Activated CD8-positive, alpha-beta T cell treated with anti-CD3 and anti-CD28 coated beads for 36 hours (primary cell): ENCODE measurements at places on chromosomes 13 and 19. TPM values are rescaled to one million over a fixed set of nuclear protein-coding genes. Genes with fewer than 3 reads are reported as not detected.

DNA sequence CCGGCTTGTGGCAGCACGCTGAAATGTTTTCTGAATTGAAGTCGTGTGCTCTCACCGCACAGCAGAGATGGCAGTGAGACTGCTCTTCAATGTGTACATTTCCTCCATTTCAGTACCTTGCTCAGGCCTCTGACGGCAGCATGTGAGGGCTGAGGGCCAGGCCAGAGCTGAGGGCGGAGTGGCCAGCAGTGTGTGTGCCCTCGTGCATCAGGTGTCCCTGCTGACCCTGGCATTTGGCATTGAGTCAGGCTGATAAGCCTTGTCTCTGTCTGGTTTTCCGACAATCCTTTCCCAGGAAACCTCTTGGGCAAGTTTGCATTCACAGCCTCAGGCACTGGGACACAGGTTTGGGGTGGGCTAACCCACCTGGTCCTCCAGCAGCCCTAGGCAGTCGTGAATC is 62.3 kb downstream of the EFNB2 start:
- DNase-seq = no peak

Gene PLEKHG2
- total RNA-seq = 42.8 TPM

- DNase-seq = no peak
Measured at GRCh38 chr13:51885651-51886050, 23.9 kb downstream of the CCDC70 start.

DNA sequence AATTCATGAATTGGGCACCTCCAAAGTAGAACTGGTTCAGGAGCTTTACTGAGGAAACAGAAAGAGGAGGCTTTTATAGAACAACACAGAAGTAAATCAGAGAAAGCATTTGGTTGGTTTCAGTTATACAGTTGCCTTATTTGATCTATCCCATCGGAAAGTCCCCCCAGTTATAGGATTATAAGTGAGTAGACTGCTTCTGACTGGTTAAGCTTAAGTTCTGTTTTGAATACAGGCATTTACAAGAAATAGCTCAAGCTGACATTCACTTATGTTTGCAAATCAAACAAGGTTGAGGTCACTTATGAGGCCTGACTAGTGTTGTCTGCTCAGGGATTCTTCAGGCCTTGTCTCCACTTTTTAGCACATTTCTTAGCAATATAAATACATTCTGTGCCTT is 857.4 kb downstream of the EFNB2 start:
- no peak for DNase-seq

Gene OR4F17
- not detected for total RNA-seq

Gene ZNF526
- 12.3 TPM for total RNA-seq

- peak; percentile 49 for DNase-seq
Measured at GRCh38 chr19:48635966-48636858, 967 bp downstream of the DBP start.

- DNase-seq = no peak
Measured at GRCh38 chr13:21320642-21321034, 138.5 kb downstream of the ZDHHC20 start.

- DNase-seq = no peak
Measured at GRCh38 chr13:26820871-26821270, 60.3 kb upstream of the GPR12 start.

DNA sequence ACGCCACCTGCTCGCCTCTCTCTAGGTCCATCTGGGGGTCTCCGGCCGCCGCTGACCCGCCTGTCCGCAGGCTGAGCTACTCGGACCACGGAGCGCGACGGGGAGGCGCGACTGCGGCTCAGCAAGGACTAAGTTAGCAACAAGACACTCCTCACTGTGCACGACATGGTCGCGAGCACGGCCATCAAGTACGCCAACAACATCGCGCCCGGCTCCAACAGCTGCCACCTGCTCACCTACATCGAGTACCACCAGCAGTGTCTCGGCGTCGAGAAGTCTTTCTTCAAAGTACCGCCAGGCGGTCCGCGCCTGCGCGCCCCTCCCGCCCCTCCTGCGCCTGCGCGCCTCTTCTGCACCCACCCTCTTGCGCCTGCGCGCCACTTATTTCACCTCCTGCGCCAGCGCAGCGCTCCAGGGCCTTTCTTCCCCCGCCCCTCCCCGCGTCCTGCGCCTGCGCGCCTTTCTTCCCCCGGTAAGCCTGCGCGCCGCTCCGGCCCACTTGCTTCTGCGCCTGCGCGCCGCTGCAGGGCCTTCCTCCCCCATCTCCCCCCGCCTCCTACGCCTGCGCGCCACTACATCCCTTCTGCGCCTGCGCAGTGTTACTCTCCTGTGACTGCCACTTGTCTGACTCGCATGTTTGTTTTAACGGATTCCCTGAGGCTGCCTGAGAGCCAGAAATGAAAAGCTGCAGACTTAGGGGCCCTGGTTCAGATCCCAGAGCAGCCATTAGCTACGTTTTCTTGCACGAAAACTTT is 64.0 kb downstream of the ACSBG2 start:
- DNase-seq = peak; percentile 99

DNA sequence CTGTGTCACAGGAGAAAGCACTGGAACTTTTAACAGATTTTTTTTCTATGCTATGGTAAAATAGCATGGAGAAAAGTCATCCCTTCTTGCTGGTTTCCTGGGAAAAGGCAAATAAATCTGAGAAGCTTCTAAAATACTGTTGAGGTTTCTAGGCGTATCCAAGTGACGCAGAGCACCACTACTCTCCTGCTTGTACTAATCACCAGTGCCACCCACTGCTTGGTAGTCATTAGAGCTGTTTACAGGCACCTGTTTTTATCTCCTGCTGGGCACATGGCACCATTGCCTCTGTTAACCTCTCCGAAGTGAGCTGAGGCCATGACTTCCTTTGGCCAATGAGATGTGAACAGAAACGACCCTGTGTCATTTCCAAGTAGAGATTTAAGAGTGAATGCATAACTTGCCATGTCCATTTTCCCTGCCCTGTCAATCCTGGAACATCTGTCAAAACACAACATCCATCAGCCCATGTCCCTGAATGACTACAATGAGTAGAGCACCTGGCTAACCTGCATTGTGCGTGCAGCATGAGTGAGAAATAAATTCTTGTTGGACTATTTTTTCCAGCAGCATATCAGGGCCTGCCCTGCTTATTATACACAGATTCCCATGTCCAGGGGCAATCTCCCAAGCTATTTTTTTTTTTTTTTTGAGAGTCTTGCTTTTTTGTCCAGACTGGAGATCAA is 17.3 kb upstream of the OXGR1 start:
- DNase-seq = no peak

GRCh38 chr19:40356681-40357595 is 8.4 kb downstream of the PLD3 start:
- DNase-seq = no peak

DNA sequence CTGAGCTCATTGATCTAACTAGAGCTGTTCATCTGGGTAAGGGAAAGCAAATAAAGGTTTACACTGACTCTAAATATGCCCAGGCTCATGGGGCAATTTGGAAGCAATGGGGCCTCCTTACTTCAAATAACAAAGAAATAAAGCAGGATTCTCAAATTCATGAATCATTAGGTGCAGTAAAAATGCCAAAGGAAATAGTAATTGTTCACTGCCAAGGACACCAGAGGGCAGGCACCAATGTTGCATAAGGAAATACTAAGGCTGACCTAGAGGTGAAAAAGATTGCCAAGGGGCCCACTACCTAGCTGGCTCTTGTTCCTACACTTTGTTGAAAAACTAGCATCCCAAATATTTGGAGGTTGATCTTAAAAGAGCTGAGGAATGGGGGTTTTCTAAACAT is 1686.7 kb upstream of the MIR17HG start:
- no peak for DNase-seq

- no peak for DNase-seq
Measured at GRCh38 chr19:37583340-37583739, 11.3 kb downstream of the ZNF571 start.

Gene OR10H1
- total RNA-seq = not detected

Gene RAB20
- total RNA-seq = 11.1 TPM

GRCh38 chr13:59413126-59413525 is 750.6 kb downstream of the DIAPH3 start:
- DNase-seq = no peak

DNA sequence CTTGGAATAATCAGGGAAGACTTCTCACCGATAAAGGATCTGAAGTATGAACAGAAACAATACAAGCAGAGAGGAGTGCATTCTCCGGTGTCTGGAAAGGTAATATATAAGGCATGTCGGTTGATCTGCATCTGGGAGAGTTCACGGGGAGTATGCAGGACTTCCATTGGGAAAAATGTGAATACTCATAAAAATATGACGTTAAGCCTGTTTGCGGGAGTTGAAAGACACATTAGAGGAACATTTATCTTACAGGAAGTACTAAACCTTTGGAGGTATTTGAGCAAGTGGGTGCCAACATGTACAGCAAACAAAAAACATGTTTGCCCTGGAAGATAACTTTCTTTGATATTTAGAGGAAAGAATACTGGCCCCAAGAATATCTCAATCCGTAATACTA is 286.8 kb downstream of the SLITRK6 start:
- DNase-seq = no peak

- no peak for DNase-seq
Measured at GRCh38 chr19:35751839-35752745, 3.7 kb downstream of the LIN37 start.

Gene SHC2
- 0.45 TPM for total RNA-seq

DNA sequence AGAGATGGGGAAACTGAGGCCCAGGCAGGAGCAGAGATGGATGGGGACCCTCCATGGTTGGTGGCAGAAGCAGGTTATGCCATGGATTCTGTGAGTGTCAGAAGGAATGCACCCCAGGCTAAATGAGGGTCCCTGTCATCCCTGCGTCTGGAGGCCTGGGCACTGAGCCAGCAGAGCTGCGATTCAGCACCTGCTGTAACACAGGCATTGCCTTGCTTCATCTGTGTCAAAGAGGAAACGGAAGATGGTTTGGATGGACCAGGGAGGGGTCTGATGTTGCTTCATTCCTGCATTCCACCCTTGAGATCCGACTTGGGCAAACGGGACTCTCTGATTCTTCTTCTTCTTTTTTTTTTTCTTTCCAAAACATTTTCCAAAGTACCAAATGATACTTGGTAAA is 1.2 kb downstream of the C5AR1 start:
- DNase-seq = no peak

DNA sequence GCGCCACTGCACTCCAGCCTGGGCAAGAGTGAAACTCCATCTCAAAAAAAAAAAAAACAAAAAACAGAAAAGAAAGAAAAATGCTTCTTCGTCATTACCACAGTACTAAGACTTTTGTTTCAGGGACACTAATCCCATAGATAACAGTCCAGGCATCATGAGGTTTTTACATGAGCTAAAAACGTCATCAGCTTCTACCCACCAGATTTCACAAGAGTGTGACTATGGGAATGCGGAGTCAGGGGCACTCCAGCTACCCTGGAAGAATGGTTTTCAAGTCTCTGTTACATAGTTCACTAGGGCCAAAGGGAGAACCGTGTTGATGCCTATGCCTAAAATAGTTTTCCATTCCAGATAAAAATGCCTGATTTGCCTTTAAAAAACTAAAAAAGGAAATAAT is 33.2 kb downstream of the RAB20 start:
- no peak for DNase-seq

GRCh38 chr19:12782174-12782423 is 6.7 kb upstream of the HOOK2 start:
- DNase-seq = no peak

GRCh38 chr19:34230820-34231219 is 23.5 kb upstream of the GARRE1 start:
- no peak for DNase-seq

Gene SLITRK6
- total RNA-seq = not detected

DNA sequence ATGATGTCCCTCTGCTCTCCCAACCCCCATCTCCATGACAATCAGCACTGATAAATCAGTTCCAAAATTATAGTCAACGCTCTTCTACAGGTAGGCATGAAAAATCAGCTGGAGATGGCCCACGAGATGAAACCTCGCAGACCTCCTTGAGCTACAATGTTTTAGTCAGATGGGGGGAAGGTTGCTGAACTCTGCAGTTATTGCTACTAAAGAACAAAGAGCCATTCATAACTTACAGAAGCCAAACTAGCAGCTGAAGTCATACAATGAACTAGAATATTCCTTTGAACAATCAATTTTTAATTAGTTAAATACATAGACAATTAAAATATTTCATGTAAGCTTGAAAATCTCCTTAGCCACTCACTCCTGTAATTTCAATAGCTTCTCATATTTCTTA is 179.2 kb downstream of the NHLRC3 start:
- no peak for DNase-seq

DNA sequence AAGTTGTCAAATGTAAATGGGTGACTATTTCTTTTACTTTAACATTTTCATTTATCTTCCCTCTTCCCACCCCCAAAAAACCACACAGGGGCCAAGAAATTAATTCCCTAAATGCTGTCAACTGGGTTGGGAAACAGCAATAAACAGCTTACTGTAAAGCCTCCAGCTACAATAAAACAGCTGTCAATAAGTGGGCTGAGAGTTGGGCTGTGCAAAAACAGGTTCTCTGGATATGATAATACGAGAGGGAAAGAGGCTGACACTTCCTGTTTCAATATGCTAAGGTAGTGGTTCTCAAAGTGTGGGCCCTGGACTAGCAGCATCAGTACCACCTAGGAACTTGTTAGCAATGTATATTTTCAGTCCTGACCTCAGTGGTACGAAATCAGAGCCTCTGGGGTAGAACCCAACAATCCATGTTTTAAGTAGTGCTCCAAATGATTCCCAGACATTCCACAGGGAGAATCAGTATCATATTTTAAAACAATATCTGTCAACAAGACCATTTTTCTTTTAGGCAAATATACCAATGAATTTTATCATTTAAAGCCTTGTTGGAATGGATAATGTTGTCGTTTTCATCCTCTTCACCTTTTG is 8.4 kb downstream of the PCDH9 start:
- no peak for DNase-seq

DNA sequence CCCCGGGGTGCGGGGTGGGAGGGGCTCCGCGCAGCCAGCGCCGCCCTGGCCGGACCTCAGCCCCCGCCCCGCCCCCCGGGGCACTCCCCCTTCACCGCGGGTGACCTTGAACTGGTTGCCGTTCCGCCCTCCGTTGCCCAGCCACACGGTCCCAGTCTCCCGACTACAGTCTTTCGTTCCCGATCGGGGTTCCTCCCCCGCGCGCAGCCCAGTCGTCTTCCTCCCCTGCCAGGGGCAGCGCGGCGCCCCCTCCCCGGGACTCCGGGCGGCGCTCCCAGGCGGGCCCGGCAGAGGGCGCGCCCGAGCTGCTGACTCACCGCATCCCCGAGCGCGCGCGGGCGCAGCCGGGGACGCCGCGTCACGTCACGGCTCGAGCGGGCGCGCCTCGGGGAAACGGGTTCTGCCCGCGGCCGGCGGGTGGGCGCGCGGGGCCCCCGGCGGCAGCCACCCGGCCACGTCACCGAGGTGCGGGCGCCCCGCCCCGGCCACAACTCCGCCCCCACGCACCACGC is 459 bp downstream of the MIDN start:
- peak; percentile 81 for DNase-seq

DNA sequence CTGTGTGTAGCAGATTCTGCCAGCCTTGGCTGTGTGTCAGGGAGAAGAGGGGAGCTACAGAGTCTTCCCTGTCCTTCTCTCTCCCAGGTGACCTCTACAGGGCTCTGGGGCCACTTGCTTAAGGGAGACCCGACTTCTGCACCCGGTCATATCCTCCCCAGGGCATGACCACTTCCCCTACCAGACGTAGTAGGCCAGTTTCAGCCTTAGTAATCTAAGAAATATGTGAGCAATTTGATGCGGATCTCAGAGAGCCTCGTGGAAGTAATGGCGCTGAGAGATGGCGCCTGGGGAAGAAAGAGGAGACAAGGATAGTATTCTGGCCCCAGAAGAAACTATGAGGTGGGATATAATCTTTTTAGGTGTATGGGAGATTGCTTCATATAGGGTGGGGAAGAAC is 41.9 kb downstream of the NFIX start:
- no peak for DNase-seq

GRCh38 chr13:60152114-60152513 is 11.6 kb downstream of the DIAPH3 start:
- no peak for DNase-seq
